ENCODE measurements at places on chromosomes 2 and 18.

- DNase-seq = no peak
Measured at GRCh38 chr2:132670496-132671150, 618 bp upstream of the LYPD1 start.

GRCh38 chr18:36899289-36899688 lies 70.4 kb downstream of the KIAA1328 start:
- no peak for DNase-seq

DNA sequence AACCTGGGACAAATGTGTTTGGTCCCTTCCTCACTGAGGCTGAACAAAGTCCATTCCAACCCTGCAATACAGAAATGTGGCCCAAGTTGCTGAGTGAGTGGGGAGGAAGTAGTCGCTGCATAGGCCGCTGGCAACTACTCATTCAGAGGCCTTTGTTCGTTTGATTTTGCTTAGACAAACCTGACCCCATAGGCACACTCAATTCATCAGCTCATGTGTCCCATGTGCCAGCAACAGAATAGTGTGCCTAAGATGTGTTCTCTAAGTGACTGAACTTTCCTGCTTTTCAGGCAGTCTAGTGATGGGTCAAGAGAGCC lies 23.0 kb downstream of the PTPN18 start:
- no peak for DNase-seq

- DNase-seq = no peak
Measured at GRCh38 chr18:830315-830901, 18.4 kb upstream of the YES1 start.

DNA sequence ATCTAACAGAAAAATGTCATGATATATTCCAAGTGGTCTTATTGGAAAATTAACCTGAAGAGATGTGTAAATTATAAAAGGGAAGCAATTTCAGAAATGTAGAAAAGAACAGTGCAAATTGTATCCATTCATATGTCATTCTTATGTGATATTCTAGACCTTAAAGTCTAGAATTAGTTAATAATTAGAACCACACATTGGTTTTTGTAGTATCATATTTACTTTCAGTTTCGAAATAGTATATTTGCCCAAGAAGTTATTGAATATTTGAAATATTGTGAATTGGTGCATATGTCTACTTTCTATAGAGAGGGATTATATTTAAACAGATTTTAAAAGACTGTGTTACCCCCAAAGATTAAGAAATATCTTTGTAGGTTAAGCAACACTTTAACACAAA lies 1348.6 kb upstream of the ACVR2A start:
- DNase-seq = no peak

DNA sequence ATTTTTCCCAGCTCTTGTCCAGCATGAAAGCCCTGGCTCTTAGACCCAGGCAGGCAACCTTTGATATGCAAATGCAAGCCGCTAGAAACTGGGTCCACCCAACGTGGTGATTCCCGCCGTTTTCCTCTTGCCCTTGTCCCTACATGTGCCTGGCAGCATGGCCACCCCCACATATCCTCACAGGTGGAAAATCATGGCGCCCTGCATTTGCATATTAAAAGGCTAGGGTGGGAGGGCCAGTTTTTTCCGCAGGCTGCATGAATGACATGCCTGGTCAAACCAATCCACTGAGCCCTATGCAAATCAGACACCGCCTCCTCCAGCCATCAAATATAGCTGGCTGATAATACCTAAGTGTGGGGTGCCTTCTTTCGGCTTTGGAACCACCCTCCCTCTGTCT lies 1091.8 kb upstream of the NXPH2 start:
- DNase-seq = no peak

- no peak for DNase-seq
Measured at GRCh38 chr2:15365411-15365810, 195.7 kb downstream of the NBAS start.

- no peak for DNase-seq
Measured at GRCh38 chr2:53450923-53451322, 316.7 kb upstream of the CHAC2 start.

GRCh38 chr2:43475922-43476321 lies 119.9 kb downstream of the THADA start:
- no peak for DNase-seq

GRCh38 chr18:61606068-61606660 lies 272.9 kb downstream of the CDH20 start:
- DNase-seq = no peak

- no peak for DNase-seq
Measured at GRCh38 chr2:74328074-74328473, 15.1 kb downstream of the SLC4A5 start.

DNA sequence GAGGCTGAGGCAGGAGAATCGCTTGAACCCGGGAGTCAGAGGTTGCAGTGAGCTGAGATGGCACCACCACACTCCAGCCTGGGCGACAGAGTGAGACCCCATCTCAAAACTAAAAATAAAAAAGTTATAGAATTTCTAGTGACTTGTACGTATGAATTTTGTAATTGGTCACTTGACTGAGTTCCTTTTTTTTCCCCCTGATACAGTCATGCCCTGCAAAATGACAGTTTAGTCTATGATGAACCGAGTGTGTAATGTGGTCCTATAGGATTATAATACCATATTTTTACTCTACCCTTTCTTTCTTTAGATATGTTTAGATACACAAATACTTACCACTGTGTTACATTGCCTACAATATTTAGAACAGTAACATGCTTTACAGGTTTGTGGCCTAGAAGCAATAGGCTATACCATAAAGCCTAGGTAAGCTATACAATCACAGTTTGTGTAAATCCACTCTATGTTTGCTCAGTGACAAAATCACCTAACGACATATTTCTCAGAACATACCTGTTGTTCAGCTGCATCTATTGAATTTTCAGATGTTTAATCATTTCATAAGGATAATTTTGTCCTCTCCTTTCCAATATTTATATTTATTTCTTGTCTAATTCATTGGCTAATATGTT lies 25.4 kb downstream of the SOCS6 start:
- DNase-seq = no peak

GRCh38 chr2:124698979-124699565 lies 674.0 kb downstream of the CNTNAP5 start:
- no peak for DNase-seq

DNA sequence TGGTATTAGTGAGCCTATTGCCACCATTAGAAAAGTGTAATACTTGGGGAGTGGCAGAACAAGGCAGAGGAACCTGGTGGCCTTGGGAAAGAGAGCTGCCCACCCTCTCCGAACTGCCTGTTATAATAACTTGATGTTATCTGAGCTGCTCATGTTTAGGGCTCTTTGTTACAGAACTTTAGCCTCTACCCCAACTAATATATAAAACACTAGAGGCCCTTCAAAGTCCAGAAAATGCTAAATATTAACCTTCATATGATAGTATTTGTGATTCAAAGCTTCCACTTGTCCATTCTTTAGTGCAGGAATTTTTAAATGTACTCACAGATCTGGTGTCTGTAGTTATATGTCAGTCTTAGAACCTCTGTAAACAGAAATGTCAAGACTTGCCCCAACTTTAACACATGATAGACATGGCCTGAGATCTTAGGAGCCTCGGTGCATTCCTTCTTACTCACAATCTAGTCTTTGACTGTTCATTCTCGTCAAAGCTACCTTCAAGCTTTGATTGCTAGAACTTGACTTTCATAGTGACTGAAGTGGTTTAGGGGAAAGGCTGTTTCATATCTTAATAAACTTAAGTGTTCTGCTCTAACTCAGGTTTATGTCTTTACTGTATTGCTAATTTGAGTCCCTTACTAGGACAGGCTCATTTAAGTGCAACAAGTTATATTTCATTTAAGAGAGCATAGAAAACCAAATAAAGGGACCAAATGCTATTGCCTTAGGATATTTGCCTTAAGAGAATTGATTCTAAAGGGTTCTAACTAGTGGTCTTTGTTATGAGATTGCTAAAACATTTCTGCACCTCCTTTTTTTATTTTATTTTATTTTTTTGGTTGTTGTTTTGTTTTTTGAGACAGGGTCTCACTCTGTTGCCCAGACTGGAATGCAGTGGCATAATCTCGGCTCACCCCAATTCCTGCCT lies 41.6 kb downstream of the DDX1 start:
- no peak for DNase-seq

DNA sequence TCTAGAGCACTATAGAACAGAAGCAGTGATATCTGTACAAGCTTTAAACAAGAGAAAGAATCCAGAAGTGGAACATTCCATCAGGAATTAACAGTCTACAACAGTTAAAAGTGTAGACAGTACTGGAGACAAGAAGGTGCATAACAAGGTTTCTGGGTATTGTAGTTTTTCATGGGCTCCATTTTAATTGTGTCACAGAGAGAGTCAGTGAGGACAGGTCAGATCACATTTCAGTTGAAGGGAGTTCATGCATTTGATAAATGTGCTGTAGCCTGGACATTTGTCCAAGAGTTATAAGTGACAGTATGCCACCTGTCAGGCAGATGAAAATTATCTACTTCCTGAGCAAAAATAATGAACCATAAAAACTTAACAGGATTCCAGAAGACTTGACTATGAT lies 328.6 kb downstream of the CNTNAP5 start:
- no peak for DNase-seq

GRCh38 chr2:120817956-120818325 lies 82.3 kb downstream of the GLI2 start:
- no peak for DNase-seq

GRCh38 chr18:40250236-40250635 lies 1704.8 kb upstream of the PIK3C3 start:
- no peak for DNase-seq

DNA sequence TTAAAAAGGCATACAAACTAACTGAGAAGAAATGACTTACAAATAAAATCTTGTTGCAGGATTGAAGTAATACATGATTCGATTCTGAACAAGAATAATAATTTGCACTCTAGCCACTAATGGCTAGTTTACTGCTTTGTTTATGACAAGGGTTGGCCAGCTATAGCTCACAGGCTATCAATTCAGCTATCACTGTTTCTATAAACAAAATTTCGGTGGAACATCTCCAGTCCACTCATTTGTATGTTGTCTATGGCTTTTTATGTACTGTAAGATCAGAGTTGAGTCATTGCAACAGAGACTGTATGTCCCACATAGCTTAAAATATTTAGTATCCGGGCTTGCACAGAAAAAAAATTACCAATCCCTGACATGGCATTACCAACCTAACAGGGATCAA lies 543.7 kb upstream of the CNTNAP5 start:
- DNase-seq = no peak

GRCh38 chr2:231298091-231298490 lies 97.4 kb upstream of the B3GNT7 start:
- DNase-seq = no peak

- no peak for DNase-seq
Measured at GRCh38 chr2:190418727-190419126, 10.6 kb downstream of the MFSD6 start.

DNA sequence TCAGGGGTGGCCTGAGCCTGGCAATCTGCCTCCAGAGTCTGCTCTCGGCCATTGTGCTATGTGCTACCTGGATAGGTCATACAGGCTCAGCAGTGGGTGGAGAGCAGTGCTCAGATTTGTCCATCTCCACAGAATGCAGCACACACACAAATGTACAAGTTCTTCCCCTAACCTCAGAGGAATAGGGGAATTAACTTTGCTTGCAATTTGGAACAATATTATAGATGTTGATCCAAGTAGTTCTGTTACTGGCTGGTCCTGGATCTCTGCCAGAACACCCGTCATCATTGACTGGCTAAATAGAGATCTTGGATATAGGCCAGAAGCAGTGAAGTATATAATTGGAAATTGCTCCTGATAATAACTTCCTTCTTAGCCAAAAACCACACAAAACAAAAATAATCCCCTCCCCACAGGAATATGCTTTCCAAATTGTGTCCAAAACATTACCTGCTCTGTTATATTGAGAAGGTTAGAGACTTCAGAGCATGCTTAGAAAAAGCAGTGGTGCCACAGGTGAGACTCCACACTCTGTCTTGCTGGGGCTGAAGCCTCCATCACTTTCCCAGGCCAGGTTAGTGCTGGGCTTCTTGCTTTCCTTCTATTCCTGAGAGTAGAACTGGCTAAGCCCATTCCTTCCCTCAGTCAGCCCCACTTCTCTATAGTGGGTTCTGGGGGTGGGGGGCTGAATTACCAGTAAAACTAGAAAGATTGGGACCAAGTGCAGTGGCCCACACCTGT lies 38.8 kb downstream of the NCAPH start:
- DNase-seq = no peak

GRCh38 chr2:68645523-68645922 lies 2.1 kb downstream of the PROKR1 start:
- DNase-seq = no peak

Data from stimulated activated CD4-positive, alpha-beta T cell treated with anti-CD3 and anti-CD28 coated beads, Interleukin-1b, Interleukin-23, amount 100 ng/mL, for 1 hour (primary cell).